ENCODE measurements at places on chromosomes 7 and 10.

GRCh38 chr7:12211711-12212485 is 804 bp downstream of the TMEM106B start:
- DNase-seq: peak; percentile 63

DNA sequence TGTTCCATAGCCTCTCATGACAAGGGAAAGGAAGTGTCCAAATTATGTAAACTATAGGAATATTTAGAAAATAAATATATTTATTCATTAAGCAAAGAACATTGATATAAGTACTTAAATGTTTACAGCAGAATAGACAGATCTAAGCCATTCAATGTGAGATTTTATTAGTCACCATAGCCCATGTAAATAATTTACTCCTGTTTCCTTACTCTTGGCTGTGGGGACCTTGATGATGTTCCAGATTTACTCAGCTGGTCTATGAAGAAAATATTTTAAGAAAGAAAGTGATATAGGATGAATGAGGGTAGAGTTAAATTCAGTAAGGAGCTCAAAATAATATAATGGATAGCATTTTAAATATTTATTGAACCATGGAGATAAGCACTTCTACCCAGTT is 442.6 kb upstream of the KLF6 start:
- DNase-seq: no peak

DNA sequence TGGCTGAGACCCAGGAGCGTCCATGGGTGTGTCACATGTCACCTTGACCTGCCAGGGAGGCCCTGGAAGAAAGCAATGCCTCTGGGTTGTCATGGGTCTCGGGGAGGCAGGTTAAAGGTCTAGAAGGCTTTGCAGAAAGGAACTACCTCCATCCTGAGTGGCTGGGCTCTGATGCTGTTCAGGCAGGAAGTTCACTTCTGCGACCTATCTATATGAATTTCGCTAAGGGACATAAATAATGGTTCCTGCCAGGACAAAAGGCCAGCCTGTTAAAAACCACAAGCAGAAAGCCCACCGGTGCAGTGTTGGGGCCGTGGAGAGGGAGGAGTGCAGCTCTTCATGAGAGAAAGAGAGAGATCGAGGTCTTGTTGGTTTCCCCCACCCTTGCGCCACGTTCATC is 182.9 kb downstream of the PTPN20 start:
- no peak for DNase-seq

DNA sequence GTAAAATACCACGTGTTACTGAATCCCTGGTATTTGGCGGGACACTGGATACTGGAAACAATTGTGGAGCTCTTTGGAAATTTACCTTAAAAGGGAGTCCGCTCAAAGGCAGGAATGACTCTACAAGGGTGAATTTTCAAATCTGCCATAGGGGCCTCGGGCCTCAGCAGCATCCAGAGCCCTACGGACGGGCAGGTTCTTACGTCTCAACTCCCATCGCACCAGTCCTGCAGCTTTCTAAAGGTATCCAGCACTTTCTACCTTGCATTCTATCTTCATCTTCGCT is 248 bp downstream of the PSPH start:
- no peak for DNase-seq

GRCh38 chr7:99456288-99456687 is 9.7 kb downstream of the ATP5MF start:
- DNase-seq: no peak

GRCh38 chr7:41107330-41107937 is 595.5 kb downstream of the INHBA start:
- DNase-seq: no peak

DNA sequence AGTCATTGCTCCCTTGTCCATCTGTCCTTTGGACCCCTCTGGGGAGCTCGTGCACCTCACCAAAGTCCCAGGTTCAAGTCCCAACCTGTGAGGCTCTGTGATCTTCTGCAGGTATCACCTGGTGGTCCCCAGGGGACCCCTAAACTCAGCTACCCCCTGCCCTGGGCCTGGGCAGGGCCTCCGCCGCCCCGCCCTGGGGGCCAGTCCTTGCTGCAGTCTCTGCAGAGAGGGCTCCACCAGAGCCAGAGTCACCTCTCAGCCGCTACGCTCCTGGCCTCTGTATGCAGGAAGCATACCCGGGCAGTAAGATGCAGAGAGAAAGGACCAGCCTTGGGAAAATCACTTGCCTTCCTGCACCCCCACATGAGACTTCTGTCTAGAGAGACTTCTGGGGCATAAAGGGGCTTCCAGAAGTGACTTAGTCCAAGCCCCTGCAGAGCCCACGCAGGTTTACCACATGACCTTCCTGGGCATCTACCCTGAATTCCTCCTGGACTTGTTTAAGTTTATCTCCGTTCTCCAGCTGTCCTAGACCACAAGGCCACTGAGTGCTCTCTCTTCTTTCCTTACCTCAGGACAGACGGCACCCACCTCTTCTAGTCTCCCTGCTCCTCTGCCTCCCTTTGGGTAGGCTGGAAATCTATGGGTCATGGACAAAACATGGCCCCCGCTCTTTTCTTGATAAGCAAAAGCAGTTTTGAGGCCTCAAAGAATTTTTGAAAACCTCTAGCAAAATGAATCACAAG is 21.2 kb downstream of the CALML5 start:
- no peak for DNase-seq

GRCh38 chr10:125123476-125124114 is 36.8 kb downstream of the CTBP2 start:
- peak; percentile 76 for DNase-seq

- peak; percentile 31 for DNase-seq
These were observed 45.1 kb upstream of the INPP5A start for GRCh38 chr10:132492323-132493025.

GRCh38 chr10:24249829-24250415 is 41.0 kb downstream of the KIAA1217 start:
- DNase-seq: no peak

GRCh38 chr10:90213346-90213745 is 512.0 kb downstream of the KIF20B start:
- no peak for DNase-seq

DNA sequence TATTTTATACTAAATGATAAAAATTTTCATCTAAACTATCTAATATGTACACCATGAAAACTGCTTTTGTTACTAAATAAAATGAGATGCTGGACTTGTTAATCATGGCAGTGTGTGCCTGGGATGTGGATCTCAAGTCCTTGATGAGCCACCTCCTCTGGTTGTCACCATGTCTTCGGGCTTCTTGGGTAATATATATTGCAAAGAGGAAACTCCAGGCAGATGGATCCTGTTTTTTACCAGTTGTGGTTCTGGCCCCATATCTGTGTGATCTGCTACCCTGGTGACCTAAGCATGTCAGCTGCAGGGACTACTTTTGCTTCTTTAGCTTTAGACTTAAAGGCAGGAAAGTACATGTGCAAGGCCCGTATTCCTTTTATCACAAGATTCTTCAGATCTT is 46.2 kb downstream of the TMEM60 start:
- peak; percentile 40 for DNase-seq

GRCh38 chr10:77458986-77459590 is 178.5 kb downstream of the KCNMA1 start:
- no peak for DNase-seq

Data from pons (tissue), 1 donor.